ENCODE measurements at places on chromosomes 1 and 21.

DNA sequence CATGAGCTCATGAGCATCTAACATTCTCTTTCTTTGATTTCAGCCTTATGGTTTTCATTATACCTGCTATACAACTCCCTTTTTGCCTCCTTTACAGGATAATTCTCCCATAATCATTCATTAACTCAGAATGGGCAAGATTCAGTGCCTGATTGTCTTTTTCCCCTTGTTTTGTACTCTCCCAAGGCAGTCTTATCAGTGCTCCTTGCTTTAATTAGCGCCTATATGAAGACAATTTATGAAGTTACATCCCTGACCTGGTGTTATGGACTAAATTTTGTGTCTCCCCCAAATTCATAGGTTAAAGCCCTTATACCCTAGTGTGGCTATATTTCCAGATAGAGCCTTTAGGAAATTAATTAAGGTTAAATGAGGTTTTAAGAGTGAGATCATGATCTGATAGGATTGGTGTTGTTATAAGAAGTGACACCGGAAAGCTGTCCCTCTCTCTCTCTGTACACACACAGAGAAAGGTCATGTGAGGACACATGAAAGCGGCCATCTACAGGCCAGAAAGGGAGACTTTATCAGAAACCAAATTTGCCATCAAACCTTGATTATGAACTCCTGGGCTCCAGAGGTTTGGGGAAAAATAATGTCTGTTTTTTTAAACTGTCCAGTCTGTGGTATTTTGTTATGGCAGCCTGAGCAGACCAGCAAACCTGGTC lies 185.8 kb upstream of the CHODL start:
- DNase-seq = no peak

- DNase-seq = no peak
Measured at GRCh38 chr1:159040206-159040605, 30.5 kb downstream of the IFI16 start.

- DNase-seq = no peak
Measured at GRCh38 chr1:91273875-91274274, 130.8 kb downstream of the HFM1 start.

- DNase-seq = peak; percentile 84
Measured at GRCh38 chr1:116574581-116575291, 3.9 kb upstream of the CD58 start.

- no peak for DNase-seq
Measured at GRCh38 chr1:47621977-47622376, 184.1 kb downstream of the FOXD2 start.

- DNase-seq = no peak
Measured at GRCh38 chr1:32309960-32310359, 18.1 kb downstream of the HDAC1 start.

DNA sequence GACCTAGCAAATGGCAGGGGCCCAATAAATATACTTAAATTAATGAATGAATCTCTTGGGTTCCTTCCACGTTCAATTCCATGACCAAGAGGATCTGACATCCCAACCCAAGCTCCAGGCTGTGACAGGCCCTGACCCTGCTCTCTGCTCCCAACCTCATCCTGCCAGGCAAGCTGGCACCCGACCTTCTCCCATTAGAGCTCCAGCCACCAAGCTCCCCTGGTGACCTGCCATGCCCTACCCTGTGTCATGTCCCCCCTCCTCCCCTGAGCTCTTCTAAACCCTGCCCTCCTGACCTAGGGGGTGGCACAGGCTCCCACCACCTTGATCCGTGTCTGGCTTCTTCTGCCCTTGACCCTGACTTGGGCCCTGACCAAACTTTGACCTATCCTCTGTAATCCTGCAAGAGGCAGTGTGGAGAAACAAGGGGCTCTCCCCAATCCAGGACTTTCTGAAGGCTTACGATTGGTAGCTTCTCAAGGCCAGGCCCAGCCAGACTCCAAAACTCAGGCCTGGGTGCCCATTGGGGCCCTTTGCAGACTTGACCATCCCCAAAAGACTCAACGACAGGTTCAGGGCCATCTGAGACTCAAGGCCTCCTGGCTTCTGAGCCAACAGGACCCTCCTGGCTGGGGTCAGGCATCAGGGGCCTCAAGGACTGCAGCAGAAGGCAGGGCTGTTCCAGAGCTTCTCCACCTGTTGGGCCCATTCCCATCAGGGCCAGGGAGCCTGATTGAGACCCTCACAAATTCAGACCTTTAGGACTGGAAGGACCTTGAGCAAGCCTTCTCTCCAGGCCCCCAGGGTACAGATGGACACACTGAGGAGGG lies 249.0 kb downstream of the PTPRU start:
- no peak for DNase-seq

- peak; percentile 81 for DNase-seq
Measured at GRCh38 chr1:45686015-45686287, 382 bp downstream of the GPBP1L1 start.

DNA sequence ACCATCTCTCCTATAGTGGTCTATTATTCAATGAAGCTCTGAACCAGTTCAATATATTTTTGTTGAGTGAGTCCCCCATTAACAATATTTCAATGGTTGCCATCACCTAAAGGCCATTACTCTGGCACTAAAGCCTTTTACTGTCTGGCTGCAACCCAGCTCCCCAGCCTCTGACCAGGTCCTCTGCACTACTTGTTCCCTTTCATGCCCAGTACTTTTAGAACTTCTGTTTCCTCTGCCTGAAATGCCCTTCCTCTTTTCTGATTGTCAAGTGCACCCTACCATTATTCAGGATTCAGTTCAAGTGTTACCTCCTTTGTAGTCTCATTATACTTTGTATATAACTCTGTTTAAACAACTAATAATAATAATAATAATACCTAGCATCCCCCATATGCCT lies 30.4 kb upstream of the ZFYVE9 start:
- DNase-seq = no peak

DNA sequence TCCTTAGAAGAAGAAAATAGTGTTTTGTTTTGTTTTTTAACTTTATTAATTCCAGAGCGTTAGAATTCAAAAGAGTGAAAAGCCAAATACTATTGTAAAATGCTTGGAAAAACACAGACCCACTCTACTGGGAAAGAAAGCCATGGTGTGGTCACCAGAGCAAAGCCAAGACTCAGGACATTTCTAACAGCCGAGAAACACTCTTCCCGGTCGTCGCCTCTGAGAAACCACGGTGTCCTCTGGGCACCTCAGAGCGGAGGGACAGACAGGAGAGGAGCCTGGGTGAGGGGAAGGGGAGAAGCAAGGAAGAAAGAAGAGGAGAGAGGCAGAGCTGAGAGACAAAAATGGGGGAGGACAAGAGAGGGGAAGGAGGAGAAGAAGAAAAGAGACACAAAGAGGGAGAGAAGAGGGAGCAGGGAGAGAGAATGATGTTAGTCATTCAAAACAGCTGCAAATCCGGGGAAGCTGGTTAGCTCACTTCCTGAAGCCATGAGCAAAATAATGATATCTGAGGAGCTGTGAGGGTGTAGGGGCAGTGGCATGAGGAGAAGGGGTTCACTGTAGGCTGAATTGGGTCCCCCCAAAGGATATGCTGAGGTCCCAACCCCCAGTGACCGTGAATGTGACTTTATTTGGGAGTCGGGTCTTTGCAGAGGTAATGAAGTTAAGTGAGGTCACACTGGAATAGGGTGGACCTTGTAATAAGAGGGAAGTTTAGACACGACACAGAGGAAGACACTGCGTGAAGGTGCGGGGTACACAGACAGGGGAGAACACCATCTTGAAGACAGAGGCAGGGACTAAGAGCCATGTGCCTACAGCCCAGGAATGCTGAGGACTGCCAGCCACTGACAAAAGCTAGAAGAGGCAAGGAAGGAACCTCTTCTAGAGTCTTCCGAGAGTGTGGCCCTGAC lies 58.2 kb upstream of the DMRTB1 start:
- DNase-seq = peak; percentile 38

- DNase-seq = no peak
Measured at GRCh38 chr1:117026361-117026760, 24.8 kb downstream of the CD101 start.

GRCh38 chr1:21594935-21595897 lies 73.9 kb downstream of the RAP1GAP start:
- peak; percentile 77 for DNase-seq

- DNase-seq = no peak
Measured at GRCh38 chr21:38556390-38556789, 58.1 kb upstream of the ERG start.

DNA sequence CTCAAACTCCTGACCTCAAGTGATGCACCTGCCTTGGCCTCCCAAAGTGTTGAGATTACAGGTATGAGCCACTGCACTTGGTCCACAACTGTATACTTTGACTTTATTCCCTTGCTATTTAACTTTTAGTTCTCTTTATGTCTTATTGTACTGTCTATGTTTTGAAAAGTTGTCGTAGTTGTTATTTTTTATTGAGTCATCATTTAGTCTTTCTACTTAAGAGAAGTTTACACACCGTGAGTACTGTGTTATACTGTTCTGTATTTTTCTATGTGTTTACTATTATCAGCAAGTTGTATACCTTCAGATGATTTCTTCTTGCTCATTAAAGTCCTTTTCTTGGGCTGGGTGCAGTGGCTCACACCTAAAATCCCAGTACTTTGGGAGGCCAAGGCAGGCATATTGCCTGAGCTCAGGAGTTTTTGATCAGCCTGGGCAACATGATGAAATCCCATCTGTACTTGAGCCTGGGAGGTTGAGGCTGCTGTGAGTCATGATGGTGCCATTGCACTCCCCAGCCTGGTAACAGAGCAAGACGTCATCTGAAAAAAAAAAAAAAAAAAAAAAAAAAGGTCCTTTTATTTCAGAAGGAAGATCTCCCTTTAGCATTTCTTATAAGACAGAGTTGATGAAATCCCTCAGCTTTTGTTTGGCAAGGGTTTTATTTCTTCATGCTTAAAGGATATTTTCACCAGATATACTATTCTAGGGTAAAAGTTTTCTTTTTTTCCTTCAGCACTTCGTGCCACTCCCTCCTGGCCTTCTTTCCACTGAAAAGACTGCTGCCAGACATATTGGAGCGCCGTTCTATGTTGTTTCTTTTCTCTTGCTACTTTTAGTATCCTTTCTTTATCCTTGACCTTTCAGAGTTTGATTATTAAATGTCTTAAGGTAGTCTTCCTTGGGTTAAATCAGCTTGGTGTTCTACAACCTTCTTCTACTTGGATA lies 47.6 kb downstream of the TNFSF18 start:
- DNase-seq = no peak

DNA sequence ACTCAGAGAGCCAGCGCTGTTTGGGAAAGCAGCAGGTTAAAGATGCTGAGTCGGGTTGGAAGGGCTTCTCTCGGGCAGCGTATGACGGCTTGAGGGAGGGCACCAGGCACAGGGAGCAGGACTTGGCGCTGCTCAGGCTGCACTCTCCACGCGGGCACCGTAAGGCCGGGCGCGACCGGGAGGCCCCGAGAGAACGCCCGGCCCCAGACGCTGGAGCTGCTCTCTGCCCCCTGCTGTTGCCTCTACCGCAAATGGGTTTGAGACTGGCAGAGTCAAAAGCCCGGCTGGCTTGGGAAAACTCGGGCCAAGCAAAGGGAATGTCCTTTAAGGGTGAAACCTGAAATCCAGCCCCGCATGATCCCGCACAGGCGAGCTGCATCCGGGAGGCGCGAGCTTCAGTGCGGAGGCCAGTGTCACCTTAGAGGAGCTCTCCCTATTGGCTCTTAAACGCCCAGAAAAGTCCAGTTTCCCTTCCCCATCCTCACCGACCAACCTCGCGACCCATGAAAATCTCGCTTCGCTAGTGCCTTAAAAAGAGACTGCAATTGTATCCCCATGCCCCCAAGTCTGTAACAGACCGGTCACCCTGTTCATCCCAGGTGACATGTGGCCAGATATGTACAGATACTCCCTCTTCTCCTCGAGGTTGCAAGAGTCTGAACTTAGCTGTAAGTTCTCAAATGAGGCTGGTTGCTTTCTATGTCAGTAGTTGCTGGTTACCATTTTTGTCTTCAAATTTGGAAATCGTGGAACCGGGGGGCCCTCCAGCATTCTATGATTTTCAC lies 1.1 kb downstream of the PRRX1 start:
- DNase-seq = peak; percentile 18

DNA sequence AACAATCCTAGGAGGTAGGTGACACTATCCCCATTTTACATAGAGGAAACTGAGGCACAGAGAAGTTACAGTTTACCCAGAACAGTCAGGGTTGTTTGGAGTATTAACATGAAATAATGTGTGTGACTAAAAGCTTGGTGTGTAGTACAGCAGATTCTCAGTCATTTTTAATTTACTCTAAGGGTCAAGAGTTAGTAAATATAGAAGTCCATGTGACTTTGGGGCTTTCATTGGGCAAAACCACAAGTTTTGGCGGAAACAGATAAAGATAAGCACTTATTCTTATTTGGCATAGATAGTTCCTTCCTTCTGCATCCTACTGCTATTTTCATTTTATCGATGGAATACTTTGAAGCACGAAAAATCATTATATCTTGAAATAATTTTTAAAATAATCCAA lies 128.5 kb downstream of the DNM3 start:
- no peak for DNase-seq

DNA sequence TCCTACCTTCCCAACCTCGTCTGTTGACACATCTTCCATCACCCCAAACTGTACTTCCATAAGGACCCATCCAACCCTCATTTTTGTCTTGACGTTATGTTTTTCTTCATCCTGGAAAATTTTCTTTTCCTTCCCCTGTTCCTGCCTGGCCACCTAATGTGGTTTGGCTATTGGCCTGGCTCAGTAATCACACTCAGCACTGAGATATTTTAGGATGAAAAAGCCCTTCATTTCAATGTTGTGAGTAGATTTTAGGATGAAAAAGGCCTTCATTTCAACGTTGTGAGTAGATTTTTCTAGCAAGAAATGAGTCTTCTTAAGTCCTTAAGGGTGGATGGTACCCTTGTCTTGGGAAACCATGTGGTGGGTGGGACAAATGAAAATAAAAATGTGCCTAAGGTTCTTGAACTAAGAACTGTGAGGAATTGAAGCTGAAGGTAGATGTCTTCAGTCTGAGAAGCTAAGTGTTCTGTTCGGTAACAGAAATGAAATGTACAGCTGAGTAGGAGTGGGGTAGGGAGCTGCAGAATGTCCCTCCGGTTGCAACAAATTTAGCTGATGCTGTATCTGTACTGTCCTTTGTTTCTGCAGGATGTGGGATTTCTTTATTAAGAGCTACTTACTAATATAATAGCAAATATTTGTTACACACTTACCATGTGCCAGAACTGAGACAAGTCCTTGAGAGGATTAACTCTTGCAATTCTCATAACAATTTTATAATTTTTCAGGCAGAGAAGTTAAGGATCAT lies 36.1 kb downstream of the DNTTIP2 start:
- DNase-seq = no peak

DNA sequence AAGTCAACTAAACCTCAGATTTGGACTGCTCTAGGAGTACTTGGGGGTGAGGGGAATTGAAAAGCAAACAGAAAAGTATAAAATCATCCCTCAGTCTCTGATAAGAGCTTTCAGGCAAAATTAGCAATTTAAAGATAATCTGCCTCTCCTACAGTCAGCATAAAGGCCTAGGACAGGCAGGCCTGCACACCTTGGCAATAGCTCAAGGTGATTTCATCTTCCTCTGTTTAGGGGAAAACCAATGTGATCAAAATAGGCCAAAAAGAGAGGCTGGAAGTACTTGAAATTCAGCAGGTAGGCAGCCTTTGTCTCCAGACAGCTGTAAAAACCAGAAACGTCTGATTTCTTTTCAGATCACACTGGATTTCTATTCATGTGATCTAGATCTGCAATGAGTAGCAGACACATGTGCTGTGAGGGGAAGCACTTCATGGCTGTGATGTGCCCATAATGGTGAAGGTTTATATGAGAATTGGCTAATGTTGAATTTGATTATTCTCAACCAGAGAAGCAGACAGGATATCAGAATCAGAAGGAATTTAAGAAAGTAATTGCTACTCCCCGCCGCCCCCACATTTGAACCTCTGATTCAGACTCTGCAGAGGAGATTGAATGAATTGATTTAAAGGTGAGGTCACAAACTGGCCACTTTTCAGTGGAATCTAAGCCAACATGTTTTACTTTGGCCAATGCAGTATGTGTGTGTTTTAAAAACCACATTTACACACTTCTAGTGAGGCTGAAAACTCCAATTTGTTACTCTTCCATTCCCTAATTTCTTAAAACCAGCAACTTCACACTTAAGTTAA lies 45.8 kb upstream of the DNASE2B start:
- no peak for DNase-seq
